ENCODE measurements at places on chromosomes 3 and 15. TPM values are rescaled to one million over a fixed set of nuclear protein-coding genes. Genes with fewer than 3 reads are reported as not detected.
A peak's percentile ranks its signal among the peaks of the same experiment; 100 is the strongest.

DNA sequence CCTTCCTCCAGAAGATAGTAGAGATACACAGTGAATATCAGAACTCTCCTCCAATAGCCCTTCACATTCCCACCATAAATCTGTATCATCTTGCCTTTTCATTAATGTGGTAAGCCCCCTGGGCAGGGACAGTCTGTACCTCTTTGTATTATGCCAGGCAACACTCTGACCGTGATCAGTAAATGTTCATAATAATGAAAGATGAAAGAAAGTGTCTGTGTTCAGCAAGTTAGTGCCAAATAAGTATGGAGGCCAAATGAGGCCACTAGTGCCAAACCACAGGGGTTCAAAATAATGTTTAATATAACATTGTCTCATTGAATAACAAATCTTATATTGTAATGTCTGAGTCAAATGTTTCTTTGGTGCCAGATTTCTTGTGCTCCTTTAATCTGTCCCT, 104.3 kb downstream of the CMSS1 start:
- DNase-seq: no peak

DNA sequence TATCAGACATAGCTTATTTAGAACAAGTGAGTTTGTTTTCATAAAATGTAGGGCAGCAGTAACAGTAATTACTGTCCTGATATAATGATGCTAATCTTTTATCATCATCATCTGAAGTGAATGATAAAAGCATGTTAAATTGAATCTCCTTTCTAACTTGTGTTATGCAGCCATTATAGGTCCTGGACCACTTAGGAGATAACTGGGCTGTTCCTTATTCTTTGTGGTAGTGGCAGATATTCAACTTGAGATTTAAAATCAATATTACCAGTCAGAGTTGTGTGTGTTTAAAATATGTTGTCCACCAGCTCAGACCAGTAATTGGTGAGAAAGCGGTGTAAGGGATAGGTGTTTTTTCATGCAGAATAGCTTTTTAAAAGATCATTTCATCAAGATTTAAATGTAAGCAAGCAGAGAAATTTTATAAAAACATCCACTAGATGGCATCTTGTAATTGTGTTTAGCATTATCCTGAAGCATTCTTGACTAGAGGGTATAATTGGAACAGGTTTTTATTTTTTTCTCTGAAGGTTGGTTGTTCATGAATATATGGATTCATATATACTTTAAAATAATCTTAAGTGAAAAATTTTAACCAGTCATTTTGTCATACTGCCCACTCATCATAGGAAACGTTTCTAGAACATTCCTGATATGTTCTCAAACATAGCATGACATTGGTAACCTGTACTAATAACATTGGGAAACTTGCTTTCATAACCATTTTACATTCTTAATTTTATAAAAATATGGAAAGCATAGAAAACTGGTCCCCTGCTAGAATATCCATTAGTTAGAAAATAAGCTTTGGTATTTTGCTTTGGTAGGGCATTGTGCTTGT, 153.9 kb downstream of the BBX start:
- DNase-seq: peak; percentile 72

- DNase-seq: no peak
Observed at GRCh38 chr15:25718597-25718996, 144.5 kb downstream of the ATP10A start.

DNA sequence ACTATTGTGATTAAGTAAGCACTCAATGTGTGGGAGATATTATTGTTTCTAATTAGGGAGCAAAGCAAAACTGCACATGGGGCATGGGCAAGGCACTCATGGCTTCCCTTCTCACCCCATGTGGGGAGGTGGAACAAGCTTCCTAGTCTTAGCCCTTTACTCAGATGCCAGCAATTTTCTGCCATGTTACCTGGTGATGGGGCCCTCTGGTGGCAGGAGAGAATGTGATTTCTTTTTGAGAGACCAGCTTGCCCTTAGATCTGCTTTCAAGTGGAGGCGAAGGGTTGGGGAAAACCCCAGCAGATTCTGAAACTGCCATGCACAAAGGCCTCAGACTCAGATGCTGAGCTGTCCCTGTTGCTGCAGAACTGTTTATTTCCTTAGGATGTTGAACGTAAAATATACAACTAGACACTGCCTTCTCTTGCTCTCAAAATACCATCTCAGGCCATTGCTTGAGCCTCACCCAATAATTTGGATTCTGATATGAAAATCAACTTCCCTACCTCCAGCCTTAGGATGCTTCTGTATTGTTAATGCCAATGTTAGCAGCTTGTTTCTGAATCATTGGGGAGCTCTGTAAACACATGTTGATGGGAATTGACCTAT, 130.2 kb upstream of the TPRG1 start:
- DNase-seq: peak; percentile 75

DNA sequence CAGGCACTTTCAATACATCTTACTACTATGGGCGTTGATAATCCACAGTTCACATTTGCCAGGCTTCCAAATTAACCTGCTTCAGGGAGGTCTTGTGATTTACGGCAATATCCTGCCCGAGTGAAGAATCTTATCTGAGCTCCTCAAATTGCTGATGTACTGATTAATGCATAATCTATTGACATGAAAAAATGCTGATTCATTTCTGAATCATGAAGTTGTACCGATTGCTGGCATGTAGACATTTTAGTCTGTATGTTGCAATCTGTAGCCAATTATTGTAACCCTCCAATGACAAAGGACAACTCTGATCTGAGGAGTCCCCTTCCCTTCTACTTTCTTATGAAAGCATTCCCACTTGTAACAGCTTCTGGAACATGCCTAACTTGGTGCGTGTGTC, 97.2 kb downstream of the SEC22A start:
- DNase-seq: peak; percentile 43

- DNase-seq: no peak
Observed at GRCh38 chr3:146912241-146913015, 307.3 kb upstream of the PLSCR5 start.

- no peak for DNase-seq
Observed at GRCh38 chr15:65787260-65787659, 4.8 kb downstream of the DENND4A start.

DNA sequence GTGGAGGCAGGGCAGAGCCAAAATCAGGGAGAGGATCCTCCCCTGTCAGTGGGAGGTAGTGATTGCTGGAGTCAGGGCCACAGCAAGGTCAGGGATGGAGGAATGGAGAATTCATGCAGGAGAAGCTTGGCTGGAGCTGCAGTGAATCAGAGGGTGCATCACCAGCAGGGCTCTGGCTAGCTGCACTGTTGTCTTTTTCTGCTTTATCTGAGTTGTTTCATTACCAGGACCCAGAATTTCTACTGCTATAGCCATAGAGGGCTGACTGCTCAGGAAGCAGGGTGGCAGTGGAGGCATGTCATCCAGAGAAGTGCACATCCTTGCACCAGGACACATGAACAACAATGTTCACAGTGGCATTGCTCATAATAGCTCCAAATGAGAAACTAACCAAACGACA, 113.5 kb upstream of the GALNT15 start:
- DNase-seq: peak; percentile 69

GRCh38 chr3:154955907-154956533, 124.1 kb upstream of the MME start:
- DNase-seq: no peak

- DNase-seq: no peak
Observed at GRCh38 chr3:178850450-178851190, 221.0 kb downstream of the ZMAT3 start.

GRCh38 chr15:75895731-75896130, 7.9 kb upstream of the FBXO22 start:
- DNase-seq: no peak

- DNase-seq: peak; percentile 12
Observed at GRCh38 chr3:193701953-193702635, 109.1 kb downstream of the OPA1 start.

DNA sequence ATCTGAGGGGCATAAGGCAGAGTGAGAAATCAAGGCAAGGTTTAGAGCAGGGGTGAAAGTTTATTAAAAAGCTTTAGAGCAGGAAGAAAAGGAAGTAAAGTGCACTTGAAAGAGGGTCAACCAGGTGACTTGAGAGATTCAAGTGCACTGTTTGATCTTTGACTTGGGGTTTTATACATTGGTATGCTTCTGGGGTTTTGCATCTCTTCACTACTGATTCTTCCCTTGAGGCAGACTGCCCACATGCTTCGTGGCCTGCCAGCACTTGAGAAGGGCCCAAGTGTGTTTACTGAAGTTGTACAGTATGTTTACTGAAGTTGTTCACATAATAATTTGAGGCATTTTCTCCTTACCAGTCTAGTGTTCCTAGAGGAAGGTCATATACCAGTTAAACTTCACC, 367.0 kb upstream of the UBE2E2 start:
- DNase-seq: no peak

- no peak for DNase-seq
Observed at GRCh38 chr15:86375733-86376280, 296.1 kb downstream of the AGBL1 start.

- no peak for DNase-seq
Observed at GRCh38 chr3:133987136-133987535, 42.6 kb downstream of the SLCO2A1 start.

DNA sequence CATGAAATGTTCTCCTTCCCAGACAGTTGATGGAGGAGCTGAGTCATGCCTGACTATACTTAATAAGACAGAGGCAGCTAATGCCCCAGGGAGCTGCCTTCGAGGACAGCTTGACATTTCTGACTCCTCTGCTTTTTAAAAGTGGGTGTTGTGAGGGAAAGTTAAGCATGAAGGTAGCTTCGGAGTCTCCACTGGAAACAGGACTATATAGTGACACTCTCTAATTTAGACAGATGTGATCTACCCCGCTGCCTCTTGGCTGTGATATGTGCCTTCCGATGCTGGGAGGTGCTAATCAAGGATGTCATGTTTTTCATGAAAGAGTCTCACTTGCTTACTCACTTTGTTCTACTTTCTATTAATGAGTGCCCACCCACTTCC, 72.7 kb downstream of the IL1RAP start:
- peak; percentile 81 for DNase-seq

DNA sequence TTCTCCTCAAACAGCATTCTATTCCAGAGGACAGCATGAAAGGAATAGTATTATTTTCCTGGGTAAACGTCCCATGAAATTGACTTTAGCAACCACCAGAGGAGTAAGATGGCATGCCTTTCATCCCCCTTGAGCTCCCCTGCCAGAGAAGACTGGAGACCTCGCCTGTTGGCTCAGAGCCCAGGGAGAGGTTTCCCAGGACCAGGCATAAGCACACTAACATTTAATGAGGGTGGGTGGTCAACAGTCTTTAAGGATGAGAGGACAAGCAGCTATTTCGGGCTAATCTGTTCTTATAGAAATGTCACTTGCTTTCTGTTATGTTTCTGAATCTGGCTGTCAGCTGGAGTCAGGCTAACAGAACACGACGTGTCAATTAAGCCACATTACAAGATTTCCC, 390.5 kb downstream of the GABRG3 start:
- DNase-seq: no peak

DNA sequence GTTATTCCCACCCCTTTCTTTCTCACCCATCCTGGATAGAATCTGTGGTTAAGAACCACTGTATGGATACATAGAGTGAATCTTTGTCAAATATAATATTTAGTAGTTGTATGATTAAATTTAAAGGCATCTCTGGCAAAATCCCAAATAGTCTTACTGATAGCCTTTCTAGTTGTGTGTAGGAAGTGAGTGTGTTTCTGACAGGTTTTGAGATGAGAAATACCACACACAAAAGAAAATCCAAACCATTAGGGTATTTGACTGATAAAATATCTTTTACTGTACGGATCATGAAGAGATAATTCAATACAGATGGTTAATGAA, 44.7 kb upstream of the PLCL2 start:
- DNase-seq: peak; percentile 49

DNA sequence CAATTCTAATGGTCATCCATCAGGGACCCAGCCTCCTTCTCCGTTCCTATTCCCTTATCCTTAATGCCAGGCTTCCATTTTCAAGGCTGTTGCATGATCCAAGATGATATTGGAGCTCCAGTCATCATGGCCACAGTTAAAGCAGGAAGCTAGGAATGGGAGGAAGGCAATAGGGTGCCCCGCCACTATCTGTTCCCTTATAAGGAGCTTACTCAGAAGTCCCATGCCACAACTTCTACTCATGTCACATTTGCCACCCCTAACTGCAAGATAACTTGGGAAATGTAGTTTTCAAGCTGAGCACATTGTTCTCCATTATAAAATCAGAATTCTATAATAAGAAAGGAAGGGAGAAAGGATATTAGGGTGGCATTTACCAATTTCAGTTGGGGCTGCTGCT, 38.6 kb upstream of the SPSB4 start:
- DNase-seq: no peak

- DNase-seq: no peak
Observed at GRCh38 chr15:58064082-58064979, 1.2 kb downstream of the ALDH1A2 start.

DNA sequence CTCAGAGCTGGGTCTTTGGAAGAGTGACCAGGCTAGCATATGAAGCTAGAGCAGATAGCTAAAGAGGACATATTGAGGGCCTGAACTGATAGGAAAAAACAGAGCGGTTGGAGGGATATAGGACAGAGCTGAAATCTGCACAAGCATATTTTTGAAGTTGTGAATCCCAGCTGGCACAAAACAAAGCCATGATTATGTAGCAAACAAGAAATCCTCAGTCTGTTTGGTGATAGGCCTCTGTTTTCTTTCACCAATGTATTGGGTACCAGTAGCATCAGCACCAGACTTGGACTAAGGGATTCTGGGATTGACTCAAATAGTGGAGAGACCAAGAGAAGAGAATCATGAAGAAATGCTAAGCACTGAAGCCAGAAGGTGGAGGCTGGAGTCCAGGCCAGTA, 151.0 kb downstream of the FAM43A start:
- DNase-seq: no peak

DNA sequence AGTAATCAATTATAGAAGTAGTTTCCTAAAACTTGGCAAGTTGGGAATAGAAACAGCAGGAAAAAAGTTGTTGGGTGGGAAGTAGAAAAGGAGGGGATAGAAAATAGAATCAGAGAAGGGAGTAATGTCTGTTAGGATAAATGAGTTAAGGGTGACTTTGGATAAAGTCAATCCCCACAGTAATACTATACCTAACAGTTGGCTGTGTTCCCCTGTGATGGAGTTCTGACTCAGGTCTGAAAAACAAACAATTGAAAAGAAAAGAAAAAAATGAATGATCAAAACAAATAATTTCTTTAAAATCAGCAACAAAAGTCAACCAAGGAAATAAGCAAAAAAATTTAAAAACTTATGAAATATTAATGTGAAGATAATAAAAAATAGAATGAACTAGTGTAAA, 50.3 kb downstream of the EMC4 start:
- peak; percentile 87 for DNase-seq

- no peak for DNase-seq
Observed at GRCh38 chr3:123467046-123467445, 18.2 kb upstream of the ADCY5 start.

- DNase-seq: no peak
Observed at GRCh38 chr3:67012564-67012963, 14.5 kb downstream of the KBTBD8 start.

The LTK gene
- total RNA-seq: 0.29 TPM

The KLHL40 gene
- total RNA-seq: not detected

The C2CD4A gene
- 0.11 TPM for total RNA-seq

The PODXL2 gene
- total RNA-seq: 45.8 TPM

The SH2D7 gene
- total RNA-seq: not detected

The PFN2 gene
- total RNA-seq: 213 TPM

The GRAMD2A gene
- not detected for total RNA-seq

The RARRES1 gene
- total RNA-seq: not detected

The TLR9 gene
- not detected for total RNA-seq

The GPR176 gene
- 27.8 TPM for total RNA-seq

The SLC2A2 gene
- total RNA-seq: not detected

The ISLR gene
- total RNA-seq: not detected

The ANXA2 gene
- 2,202 TPM for total RNA-seq

The DPPA4 gene
- not detected for total RNA-seq

The CLEC3B gene
- not detected for total RNA-seq

The GUCA1C gene
- not detected for total RNA-seq

Measured in PC-3 (cell line).